Activated CD4-positive, CD25-positive, alpha-beta regulatory T cell (primary cell): ENCODE measurements at places on chromosomes 6 and 20.

- DNase-seq = no peak
Observed at GRCh38 chr6:134707342-134708031, 242.4 kb downstream of the ALDH8A1 start.

DNA sequence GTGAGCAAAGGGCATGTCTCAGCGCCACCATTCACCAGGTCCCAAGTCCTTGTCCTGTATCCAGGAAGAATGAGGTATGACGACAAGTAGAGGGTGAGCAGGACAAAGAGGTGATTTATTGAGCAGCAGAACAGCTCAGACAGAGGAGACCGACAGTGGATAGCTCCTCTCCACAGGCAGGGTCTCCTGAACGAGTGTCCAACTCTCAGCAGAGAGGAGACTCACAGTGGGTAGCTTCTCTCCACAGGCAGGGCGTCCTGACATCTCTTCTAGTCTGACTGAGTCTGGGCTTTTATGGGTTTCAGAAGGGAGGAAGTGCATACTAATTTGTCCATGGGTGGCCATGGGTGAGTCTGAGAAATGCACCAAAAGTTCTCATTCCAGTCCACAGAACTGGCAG, 204.7 kb downstream of the ANKRD60 start:
- no peak for DNase-seq

- DNase-seq = no peak
Observed at GRCh38 chr6:167721291-167721690, 105.4 kb upstream of the AFDN start.

- DNase-seq = no peak
Observed at GRCh38 chr20:10735195-10735949, 61.6 kb upstream of the JAG1 start.

DNA sequence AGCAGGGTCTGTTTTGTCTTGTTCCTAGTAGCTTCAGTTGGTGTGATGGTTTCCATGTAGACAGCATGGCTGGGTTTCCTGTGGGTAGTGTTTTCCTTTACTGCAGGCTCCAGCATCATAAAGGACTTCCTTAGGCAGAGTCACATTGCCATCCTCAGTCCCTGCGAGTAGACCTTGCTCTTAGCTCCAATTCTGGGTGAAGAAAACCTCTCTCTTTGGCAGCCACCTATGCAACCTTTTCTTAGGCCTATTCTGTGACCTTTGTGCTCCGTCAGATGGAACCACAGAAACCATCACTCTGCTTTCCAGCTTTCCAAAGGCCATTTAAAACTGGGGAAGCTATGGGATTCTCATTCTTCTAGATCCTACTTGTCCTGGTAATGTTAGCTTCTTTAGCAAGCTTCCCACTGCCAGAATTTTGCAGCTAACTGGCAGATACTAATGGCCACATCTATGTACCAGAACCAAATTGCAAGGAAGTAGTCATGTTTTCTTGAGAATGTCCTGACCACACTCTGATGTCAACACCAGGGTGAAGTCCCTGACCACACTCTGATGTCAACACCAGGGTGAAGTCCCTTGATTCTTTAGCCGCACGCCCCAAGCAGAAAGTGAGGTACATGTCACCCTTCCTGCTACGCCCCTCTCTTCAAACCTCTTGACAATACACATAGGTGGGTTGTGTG, 646.6 kb upstream of the HS3ST5 start:
- DNase-seq = no peak

DNA sequence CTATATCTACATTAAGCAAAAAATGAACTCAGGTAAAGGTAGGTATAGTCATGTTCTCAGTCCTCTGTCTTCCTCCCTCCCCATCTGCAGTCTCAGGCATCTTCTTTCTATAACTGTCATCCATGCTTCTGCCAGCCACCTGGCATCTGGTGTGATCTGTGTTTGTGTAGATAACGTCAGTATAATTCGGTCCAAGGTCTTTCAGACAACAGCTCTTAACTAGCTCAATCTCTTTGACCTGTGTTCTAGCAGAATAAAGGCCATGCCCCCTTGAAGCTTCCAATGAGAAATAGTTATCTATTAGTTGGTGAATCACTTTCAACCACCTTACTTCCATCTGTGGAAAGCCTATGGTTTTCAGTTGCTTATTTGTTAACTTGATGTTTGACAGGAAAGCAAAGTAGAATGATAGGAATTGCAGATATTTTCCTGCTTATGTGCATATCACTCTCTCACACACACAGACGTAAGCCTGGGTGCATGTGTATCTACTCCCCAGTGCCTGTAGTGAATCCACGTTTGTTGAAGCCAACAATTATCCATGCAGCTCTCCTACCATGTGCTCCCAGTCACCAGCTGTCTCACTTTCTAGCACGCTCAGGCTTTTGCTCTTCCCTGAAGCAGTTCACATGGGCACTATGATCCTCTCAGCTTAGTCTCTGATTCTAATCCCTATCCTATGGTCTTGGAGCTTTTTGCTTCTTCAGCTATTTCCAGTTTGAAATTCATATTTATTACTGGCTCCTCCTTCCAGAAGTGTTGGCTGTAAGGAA, 433.7 kb upstream of the MANEA start:
- no peak for DNase-seq

DNA sequence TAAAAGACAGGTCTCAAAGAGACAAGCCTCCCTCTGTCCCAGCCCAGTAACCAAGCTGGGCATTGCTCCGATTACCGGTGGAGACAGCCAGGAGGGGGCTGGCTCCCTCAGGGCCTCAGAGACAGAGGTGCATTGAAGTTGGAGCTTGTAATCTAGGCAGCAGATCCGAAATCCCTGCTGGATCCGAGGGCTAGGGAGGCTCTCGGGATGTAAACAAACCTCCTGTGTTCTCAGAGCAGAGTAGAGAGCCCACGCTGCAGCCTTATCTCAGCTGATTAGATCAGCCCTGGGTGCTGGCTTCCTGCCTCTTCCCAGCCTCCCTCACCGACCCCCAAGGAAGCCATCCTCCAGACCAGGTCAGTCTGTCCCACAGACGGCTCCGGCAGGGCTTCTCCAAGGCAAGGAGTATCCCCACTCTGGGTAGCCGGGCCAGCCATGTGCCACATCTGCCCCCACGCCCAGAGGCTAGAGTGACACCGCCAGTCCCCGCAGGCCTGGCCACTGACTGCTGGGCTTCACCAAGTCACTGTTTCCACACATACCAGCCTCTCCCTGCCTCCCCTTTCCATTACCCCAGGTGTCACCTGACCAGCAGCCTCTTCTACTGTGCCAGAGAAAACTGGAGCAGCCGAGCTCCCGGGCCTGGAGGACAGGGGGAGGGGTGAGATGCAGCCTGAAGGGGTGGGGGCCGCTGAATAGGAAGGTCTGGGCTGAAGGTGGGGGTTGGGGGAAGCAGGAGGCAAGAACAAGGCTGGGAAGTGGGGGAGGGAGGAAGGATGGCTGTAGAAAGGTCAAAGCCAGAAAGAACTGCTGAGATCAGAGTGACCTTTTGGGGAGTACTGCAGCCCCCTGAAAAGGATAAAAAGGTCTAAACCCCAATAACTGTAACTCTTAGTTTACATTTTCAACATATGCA, 6.0 kb downstream of the SDC4 start:
- DNase-seq = no peak

GRCh38 chr20:62908971-62909791, 17.1 kb downstream of the DIDO1 start:
- no peak for DNase-seq
